ENCODE measurements at places on chromosomes 12 and 14.

DNA sequence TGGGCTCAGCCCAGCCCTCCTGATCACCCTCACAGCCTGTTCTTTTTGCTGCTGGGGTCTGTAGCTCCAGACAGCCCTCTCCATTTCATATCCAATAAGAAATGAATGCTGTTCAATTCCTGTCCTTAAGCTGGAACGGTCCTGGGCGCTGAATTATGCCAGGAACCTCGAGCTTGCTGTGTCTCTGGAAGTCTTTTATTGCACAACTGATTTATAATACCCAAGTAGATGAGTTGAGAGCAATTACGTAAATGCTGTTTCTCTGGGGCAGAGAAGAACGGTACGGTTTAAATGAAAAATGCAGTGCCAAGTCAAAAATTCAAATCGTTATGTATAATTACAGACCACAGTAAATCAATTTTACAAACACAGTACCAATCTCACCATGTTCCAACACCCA, 161.0 kb downstream of the SAMD4A start:
- no peak for DNase-seq

- peak; percentile 55 for DNase-seq
Measured at GRCh38 chr14:94021416-94022157, 4.6 kb upstream of the OTUB2 start.

DNA sequence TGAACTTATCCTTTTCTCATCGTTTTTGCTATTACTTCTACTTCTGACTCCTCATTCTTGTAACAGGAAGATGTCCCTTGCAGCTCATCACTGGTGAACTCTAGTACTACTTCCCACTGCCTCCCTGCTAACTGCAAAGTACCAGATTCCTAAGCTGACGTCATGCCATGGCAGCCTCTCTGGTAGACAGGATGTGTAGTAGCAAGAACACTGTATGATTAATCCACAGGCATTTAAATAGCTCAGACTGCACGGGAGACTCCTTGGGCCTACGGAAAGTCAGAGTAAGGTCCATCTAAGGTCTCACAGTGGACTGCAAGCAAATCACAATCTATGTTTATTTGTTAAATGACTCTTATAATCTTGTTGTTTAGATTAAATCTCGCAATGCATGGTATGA, 43.5 kb downstream of the DNAI7 start:
- DNase-seq, result no peak

DNA sequence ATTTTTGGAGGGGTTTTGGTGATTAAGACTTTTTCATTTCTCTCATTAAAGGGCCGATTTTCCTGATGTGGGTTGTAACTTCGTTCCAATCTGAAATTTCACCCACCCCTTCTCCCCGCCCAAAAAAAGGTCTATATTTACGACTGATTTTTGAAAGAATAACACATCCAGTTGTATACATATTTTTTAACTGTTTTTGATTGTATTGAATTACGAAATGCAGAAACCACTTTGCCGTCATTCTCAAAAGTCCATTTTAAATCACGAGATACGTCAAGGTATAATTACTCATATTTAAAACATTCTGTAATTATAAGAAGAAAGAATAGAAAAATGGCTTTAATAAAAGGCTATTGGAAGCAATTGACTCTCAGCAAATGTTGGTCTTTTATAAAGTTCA, 520.7 kb downstream of the MED13L start:
- DNase-seq, result no peak

DNA sequence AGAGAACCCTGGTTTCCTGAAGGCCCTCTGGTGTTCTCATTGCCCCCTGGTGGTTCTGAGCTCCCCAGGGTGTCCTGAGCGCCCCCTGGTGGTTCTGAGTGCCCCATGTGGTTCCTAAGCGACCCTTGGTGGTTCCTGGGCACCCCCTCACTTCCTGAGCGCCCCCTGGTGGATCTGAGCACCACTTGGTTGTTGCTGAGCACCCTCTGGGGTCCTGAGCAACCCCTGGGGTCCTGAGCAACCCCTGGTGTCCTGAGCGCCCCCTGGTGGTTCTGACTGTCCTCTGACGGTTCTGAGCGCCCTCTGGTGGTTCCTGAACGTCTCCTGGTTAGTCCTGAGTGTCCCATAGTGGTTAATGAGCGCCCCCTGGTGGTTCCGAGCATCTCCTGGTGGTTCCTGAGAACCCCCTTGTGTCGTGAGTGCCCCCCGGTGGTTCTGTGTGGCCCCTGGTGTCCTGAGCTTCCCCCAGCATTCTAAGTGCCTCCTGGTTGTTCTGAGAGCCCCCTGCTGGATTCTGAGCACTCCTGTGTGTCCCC, 568.3 kb downstream of the TMEM121 start:
- peak; percentile 95 for DNase-seq

- no peak for DNase-seq
Measured at GRCh38 chr12:51980809-51981127, 26.0 kb upstream of the TAMALIN start.

- DNase-seq, result no peak
Measured at GRCh38 chr12:57641699-57642442, 8.9 kb upstream of the B4GALNT1 start.

GRCh38 chr14:32256576-32256975, 53.5 kb upstream of the RNU6-8 start:
- DNase-seq, result no peak

GRCh38 chr12:117377758-117378157, 16.3 kb upstream of the NOS1 start:
- DNase-seq, result no peak

- no peak for DNase-seq
Measured at GRCh38 chr14:92264195-92264594, 58.8 kb upstream of the SLC24A4 start.

DNA sequence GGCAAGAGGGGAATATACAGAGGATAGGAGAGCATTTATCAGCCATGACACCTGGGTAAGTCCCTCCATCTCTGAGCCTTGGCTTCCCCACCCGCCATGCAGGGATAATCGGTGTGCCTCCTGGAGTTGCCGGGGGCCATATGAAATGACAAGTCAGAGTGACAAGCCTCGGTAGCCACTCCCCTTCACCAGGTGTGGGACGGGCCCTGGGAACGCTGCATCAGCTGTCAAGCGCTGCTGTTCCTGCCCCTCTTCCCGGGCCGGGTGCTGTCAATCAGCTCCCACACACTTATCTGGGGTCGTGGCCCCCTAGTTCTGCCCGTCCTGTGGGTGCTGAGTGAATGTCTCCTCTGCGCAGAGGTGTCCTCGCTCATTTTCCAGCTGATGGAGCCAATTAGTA, 57.2 kb downstream of the MVK start:
- no peak for DNase-seq

DNA sequence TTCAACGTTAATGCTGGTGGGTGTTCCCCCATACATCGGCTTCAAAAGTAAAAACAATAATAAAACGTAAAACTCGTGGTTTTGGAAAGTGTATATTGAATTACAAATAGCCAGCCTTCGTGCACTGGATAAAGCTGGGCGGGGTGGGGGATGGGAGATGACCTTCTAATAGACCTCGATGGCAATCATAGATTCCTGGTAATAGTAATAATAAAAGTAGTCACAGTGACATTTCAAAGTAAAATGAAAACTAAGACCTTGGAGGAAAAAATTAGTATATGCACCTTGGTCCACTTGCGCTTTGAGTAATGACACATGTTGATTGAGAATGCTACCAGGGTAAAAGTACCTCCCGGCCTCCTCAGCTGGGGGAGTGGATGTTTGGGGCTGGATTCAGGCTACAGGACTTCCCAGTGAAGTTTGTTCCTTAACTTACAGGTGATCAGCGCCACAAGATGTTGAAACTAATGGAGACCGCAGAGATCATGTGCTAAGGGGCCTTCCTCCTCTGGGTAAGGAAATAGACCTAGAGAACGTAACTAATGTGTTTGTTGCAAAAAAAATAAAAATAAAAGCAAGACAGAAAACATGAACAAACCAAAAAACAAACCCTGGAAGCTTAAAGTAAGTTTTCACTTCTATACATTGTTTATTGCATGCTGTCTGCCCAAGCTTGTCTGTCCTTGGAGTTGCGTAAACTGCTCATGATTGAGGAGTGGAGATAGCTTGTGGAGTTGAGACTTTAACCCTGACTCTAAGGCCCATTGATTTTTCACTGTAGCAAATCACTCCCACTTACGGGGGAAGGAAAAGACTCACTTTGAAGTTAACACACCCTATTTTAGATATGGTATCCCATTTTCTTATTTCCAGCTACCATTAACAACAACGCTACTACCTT, 907 bp upstream of the LRIG3 start:
- DNase-seq, result no peak

GRCh38 chr14:29220566-29220965, 454.0 kb downstream of the FOXG1 start:
- no peak for DNase-seq

DNA sequence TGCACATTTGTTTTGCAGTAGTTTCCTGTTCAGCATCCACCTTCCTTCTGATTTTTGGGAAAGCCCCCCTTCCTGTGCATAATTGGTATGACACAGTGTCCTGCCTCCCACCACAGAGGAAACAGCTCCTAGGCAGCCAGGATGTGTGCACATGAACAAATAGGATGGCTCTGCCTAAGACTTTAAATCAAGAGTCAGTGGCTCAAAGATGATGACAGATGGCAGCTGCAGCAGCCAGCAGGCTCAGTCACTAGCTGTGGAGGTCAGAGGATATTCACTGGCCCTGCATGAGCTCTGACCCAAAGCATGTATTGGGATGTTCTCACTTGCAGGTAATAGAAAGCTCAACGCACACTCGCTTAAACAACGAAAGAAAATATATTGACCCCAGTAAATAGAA, 90.3 kb downstream of the KCNK10 start:
- no peak for DNase-seq

DNA sequence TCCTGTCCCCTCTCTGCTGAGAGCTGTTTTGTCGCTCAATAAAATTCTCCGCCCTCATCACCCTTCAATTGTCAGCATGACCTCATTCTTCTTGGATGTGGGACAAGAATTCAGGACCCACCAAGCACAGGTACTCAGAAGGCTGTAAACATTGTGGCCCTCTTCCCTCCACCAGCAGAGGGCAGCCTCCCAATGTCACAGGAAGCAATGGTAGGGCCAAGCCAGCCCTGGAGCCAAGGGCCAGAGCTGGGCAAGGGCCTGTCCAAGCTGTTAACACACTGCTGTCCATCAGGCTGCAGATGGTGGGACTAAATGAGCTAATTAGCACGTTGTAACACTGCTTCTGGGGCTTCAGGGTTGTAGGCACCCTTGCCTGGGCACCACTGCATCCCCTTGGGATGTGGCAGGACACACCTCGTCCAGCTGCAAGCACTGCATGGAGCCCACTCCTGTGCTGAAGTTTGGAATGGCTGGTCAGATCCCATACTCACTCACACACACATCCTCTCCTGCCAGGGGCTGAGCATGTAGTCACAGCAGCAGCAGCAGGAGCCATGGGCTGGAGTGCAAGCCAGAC, 62.7 kb upstream of the HECTD1 start:
- peak; percentile 54 for DNase-seq

- no peak for DNase-seq
Measured at GRCh38 chr12:126952096-126953007, 1314.6 kb upstream of the TMEM132C start.

GRCh38 chr12:112927925-112928324, 10.3 kb upstream of the OAS3 start:
- DNase-seq, result no peak

DNA sequence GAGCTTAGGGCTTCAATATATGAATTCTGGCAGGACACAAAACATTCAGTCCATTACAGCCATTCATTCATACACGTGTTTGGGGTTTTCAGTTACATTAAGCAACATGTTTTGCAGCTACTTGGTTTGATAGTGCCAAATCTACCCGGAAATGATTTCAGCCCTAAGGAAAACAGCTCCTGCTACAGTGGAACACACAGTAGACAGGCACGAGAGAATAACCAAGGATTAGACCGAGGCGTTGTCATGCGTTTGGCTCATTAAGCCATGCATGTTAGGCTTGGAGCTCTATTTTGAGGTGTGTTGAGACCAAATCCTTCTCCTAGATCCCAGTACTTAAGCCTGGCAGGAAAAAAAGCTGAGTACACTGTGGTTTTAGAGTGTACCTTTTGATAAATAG, 177.4 kb downstream of the PRKCH start:
- DNase-seq, result no peak

DNA sequence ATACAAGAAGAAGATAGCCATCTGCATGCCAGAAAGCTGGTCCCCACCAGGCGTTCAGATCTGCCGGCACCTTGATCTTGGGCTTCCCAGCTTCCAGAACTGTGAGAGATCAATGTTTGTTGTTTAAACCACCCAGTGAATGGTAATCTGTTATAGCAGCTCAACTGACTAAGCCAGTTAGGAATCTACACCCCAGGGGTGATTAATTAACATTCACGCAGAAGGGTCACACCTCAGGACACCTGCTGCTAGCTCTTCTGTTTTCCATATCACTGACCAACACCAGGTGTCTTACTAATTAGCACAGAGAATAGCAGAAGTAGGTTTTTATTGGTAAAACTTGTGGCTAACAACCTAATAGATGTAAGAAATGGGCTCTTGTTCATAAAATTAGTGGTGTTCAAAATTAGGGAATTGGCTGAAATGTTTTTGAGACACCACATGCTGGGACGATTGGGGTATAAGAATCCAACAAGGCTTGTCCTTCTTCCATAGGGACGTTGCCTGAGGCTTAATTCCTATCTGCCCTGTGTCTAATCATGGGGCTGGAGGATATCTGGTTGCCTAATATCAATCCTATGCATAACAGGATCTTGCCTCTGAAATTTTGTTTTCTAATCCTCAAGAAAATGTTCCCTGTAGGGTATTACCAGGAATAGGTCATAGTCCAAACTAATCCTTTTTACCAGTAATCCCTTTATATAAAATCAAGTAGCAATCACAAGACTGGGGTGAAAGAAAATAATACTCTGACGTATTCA, 42.0 kb upstream of the CHST11 start:
- DNase-seq, result no peak

GRCh38 chr14:59964251-59965007, 44.5 kb downstream of the LRRC9 start:
- no peak for DNase-seq

DNA sequence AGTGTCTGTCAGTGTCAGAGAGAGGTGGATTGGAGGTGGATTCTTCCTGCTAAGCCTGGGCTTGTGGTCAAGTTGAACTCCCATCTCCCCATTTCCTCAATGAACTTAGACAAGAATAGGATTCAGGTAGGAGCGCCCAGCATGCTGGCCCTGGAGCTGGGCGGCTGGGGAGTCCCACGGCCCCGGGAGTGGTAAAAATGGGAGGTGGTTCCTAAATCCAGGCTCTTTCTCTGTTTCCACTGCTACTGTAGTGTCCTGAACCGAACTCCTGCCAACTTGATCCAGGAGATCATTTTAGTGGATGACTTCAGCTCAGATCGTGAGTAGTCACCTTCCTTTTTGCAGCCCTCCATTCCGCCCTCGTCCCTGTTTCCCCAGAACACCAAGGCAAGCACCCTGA, 65.1 kb downstream of the GALNT16 start:
- DNase-seq, result no peak

- no peak for DNase-seq
Measured at GRCh38 chr12:111864913-111865312, 22.9 kb downstream of the MAPKAPK5 start.

GRCh38 chr14:75884198-75884611, 97.6 kb downstream of the TGFB3 start:
- no peak for DNase-seq

Data from stimulated activated CD8-positive, alpha-beta memory T cell treated with anti-CD3 and anti-CD28 coated beads, Interleukin-4, amount 100 ng/mL, for 48 hours (primary cell).